ENCODE measurements at places on chromosomes 7 and 10. TPM values are rescaled to one million over a fixed set of nuclear protein-coding genes. Genes with fewer than 3 reads are reported as not detected.

GRCh38 chr10:49615213-49615612, 1.4 kb downstream of the CHAT start:
- no peak for DNase-seq

DNA sequence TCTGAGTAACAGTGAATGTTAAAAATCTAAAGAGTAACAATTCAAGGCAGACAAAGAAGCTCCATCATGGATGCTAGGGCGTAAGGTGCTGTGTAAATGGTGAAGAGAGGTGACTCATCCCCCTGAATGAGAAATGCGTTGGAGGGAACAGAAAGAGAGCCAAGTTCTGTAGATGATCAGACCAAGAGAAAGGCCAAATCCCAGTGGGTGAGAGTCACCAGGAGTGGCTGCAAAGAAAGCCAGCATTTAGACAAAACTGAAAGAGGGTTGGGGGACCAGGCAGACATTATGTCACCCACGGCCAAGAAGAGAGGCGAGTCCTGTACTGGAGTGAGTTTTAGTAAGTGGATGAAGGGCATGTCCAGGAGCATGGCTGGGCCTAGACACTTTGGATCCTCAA, 153.1 kb downstream of the TRIL start:
- no peak for DNase-seq

TLX1 gene
- not detected for total RNA-seq

GRCh38 chr10:50805981-50806622, 66.4 kb downstream of the ASAH2B start:
- no peak for DNase-seq

PTPRN2 gene
- 2.6 TPM for total RNA-seq

GRCh38 chr7:150383710-150384397, 4.7 kb downstream of the ZNF775 start:
- no peak for DNase-seq

ADAMTS14 gene
- total RNA-seq, result not detected

GPRIN2 gene
- 0.26 TPM for total RNA-seq

- no peak for DNase-seq
Observed at GRCh38 chr10:102880256-102880655, 11.0 kb downstream of the AS3MT start.

All from right atrium auricular region (tissue), 2 donors.